ENCODE measurements at places on chromosomes 3 and 15. TPM values are rescaled to one million over a fixed set of nuclear protein-coding genes. Genes with fewer than 3 reads are reported as not detected.

Gene CHRD
- total RNA-seq, result 23.9 TPM

Gene ALPK3
- total RNA-seq, result 79.8 TPM

Gene PLEKHO2
- total RNA-seq, result 8.7 TPM

Gene SEC22A
- total RNA-seq, result 74.0 TPM

Gene LSAMP
- not detected for total RNA-seq

Gene TIGIT
- total RNA-seq, result not detected

Gene MELTF
- 12.9 TPM for total RNA-seq

Gene C2CD4A
- total RNA-seq, result under 0.01 TPM

Gene C3orf70
- under 0.01 TPM for total RNA-seq

Gene CA12
- 19.6 TPM for total RNA-seq

Gene EDC3
- total RNA-seq, result 5.4 TPM

Gene C15orf62
- 0.50 TPM for total RNA-seq

Gene FAM174B
- total RNA-seq, result 8.7 TPM

Gene MKRN3
- total RNA-seq, result not detected

Gene TGM5
- 0.25 TPM for total RNA-seq

Gene LRRC3B
- not detected for total RNA-seq

Gene SUSD5
- total RNA-seq, result 1.0 TPM

Gene ACP3
- total RNA-seq, result not detected

Gene CD86
- total RNA-seq, result not detected

Gene ATG7
- 109 TPM for total RNA-seq

Gene COMMD4
- total RNA-seq, result 42.1 TPM

Gene CHRM5
- 0.05 TPM for total RNA-seq

Gene PLSCR5
- not detected for total RNA-seq

Gene ACAN
- under 0.01 TPM for total RNA-seq

Gene IMPG2
- total RNA-seq, result 0.35 TPM

Gene TRPM1
- total RNA-seq, result not detected

Gene RNU5B-1
- total RNA-seq, result not detected

Gene ARPP19
- 183 TPM for total RNA-seq

Gene GATM
- 1.3 TPM for total RNA-seq

Gene CALML4
- 1.3 TPM for total RNA-seq

Gene SLC6A1
- not detected for total RNA-seq

Gene TBC1D23
- 87.7 TPM for total RNA-seq

Gene INKA1
- 0.17 TPM for total RNA-seq

Gene PYGO1
- 12.4 TPM for total RNA-seq

Gene AADACL2
- total RNA-seq, result not detected

Gene LYZL4
- not detected for total RNA-seq

Gene FOXB1
- not detected for total RNA-seq
